ENCODE measurements at places on chromosomes 2 and 18. TPM values are rescaled to one million over a fixed set of nuclear protein-coding genes. Genes with fewer than 3 reads are reported as not detected.

DNA sequence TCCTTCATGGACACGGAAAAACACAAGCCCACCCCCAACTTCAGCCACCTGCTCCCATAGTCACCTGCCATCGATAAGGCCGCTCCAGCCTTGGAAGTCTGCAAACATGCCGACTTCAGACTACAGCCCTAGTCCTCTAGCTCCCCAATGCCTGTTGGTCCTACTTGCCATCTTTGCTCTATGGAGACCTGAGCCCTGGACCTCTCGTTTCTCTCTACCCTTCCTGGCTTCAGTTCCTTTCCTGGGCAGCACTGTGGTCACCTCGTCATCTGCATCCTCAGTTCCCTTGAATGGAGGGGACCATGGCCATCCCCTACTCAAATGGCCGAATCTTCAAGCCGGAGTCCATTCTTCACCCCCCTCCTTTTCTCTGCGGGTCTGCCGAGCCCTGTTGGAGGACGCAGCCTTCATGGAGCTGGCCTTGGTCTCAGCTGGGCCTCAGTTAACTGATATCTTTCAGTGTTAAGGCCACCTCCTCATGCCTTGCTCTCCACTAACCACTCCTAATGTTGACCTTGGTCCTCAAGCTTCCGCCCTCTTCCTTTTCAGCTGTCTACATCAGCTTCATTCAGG is 47.7 kb upstream of the GBX2 start:
- DNase-seq: no peak

GRCh38 chr18:61845197-61845596 is 47.6 kb downstream of the RNF152 start:
- DNase-seq: no peak

DNA sequence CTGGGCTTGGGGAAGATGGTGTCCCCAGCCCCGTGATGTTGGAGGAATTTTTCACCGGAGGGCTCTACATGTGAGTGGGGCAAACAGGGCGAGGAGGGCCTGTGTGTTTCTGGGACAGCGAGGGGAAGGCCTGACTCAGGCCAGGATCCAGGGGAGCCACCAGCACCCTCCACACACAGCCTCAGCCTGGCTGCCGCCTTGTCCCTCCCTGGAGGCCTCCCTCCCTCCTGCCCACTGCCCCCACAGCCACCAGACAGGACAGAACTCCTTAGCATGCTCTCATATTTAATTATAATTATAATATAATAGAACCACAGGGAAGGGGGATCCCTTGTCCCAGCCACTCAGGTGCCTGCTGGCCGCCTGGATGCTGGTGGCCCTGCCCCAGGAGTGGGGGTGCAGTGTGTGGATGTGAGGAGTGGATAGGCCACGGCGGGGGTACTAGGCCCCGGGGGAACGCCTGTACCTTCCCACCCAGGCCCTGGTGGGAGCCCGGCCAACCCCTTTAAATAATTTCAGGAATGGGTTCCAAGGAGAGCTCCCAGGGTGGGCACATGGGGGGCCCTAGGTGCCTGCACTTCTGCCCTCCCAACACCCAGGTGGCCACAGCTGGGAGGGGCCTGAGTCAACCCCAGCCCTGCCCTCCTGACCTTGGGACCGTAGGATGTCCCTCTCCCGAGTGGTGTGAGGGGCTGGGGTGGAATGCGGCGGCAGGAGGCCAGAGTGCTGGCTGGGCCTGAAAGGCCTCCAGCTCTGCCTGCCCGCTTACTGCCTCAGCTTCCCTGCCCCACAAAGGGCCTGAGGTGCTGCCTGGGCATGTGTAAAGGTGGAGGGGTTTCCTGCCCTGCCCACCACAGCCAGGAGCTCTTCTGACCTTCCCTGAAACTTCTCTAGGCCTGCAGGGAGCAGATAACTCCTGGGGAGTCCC is 8.8 kb downstream of the PDCD1 start:
- no peak for DNase-seq

Gene CHN1
- polyA plus RNA-seq: 14.1 TPM

Data from CD4-positive, alpha-beta memory T cell (primary cell).